ENCODE measurements at places on chromosomes 12 and 14.

GRCh38 chr14:83779266-83779665, 1750.7 kb upstream of the FLRT2 start:
- no peak for DNase-seq

DNA sequence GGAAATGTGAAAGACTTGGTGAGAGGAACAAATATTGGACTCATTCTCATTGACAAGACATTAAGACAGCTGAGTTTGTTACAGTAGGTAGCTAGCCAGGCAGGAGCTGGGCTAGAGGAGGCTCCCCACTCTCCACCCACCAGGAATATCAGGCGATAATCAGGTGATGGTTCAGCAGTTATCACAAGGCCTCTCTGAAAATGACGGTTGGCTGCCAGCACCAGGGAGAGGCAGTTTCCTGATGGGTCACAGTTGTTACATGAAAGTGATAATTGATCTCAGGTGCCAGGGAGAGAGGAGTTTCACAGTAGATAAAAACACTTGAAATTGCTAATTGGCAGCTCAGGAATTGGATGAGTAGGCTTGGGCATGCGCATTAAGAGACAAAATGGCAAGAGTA, 116.5 kb downstream of the TMTC2 start:
- no peak for DNase-seq

GRCh38 chr14:77071938-77072388, 26.1 kb upstream of the CIPC start:
- no peak for DNase-seq

- DNase-seq: no peak
Observed at GRCh38 chr12:105840384-105840783, 298.4 kb downstream of the NUAK1 start.

GRCh38 chr14:97688631-97689336, 891.6 kb downstream of the VRK1 start:
- DNase-seq: no peak

Measured in stimulated activated CD4-positive, alpha-beta T cell treated with anti-CD3 and anti-CD28 coated beads, Interleukin-2, amount 100 ng/mL, for 48 hours (primary cell).